Muscle of leg (tissue), 16 donors: ENCODE measurements at places on chromosomes 1 and 21.
A peak's percentile ranks its signal among the peaks of the same experiment; 100 is the strongest.

GRCh38 chr21:40622531-40622930, 224.4 kb downstream of the DSCAM start:
- peak; percentile 38 for DNase-seq

- DNase-seq, result peak; percentile 28
Measured at GRCh38 chr1:60510162-60510561, 436.6 kb upstream of the C1orf87 start.

- no peak for DNase-seq
Measured at GRCh38 chr1:208174731-208175507, 69.3 kb downstream of the PLXNA2 start.

DNA sequence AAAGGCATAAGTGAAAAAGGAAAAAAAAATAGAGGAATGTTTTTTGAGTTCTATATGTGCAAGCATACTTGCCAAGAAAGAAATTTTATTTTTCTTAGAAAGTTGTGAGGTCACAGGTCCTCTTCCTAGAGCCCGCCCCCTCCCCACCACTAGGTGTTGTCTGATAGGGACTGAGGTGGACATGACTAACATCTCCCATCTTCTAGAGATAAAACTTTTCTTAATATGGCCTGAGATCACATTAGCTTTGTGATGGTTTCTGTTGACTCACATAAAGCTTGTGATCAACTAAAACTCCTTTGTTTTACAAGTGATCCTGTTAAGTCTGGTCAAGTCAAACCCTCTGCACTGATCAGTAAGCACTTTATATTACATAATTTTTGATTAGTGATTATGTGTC, 33.4 kb upstream of the CITED4 start:
- DNase-seq, result no peak

DNA sequence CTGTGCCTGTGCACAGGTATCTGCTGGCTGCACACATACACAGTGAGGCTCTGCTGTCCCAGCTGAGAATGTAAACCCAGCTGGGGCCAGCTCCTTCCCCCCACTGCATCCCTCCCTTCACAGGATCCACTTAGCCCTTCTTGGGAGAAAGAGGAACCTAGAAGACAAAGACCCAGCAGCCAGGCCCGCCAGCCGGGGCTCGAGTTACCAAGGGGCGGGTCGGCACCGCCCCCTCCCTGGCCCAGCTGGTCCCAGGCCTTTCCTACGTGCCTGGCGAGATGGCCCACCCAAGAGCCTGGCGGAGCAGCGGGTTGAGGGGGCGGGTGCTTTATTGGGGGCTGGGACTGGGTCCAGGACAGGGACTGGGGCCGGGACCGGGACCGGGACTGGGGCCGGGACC, 2.1 kb downstream of the SH3BGRL3 start:
- DNase-seq, result peak; percentile 62

- DNase-seq, result no peak
Measured at GRCh38 chr1:108716437-108717230, 3.9 kb downstream of the FNDC7 start.

DNA sequence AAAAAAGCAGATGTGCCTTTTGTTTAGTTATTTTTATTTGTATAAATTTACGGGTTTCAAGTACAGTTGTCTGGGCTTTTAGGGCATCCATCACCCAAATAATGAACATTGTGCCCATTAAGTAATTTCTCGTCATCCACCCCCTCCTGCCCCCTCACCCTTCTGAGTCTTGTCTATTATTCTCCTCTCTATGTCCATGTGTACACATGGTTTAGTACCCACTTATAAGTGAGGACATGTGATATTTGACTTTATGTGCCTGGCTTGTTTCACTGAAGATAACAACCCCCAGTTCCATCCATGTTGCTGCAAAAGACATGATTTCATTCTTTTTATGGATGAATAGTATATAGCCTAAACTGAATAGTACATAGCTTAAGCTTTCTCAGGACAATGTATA, 189.2 kb downstream of the ZP4 start:
- no peak for DNase-seq

- no peak for DNase-seq
Measured at GRCh38 chr1:103218821-103219220, 110.5 kb upstream of the COL11A1 start.

GRCh38 chr21:15947677-15948076, 217.9 kb downstream of the USP25 start:
- DNase-seq, result no peak

- no peak for DNase-seq
Measured at GRCh38 chr1:44717653-44718052, 13.3 kb downstream of the RNU5D-1 start.

GRCh38 chr1:31509124-31510072, 66.9 kb upstream of the TINAGL1 start:
- no peak for DNase-seq

DNA sequence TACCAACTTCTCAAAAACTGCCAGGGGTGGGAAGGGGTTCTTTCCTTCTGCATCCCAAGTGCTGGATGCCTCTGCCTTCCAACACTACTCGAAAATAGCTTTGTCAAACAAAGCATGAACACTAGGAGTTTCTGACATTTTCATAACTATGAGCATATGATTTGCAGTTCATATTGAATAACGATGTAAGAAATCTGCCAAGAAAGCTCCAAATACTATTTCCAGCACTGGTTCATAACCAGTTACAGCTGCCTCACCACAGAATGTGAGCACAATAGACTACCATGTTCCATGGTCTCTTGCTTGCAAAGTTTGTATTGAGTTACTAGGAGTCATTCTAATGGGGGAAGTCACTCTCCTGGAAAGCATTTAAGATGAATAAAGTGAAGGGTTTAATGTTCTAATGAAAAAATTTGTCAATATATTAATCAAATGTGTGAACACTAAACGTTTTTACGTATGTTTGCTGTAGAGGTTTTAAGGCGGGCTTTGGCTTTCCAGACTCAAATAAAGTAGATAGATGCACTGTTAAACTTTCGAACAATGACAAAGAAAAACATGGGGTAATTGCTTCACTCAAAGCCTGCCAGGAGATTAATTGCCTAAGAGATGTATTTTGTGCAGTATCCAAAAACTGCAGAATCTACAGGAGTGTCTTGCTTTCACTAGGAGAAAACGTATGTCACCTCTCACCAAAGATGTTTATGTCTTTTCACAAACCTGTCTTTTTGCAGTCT, 78.6 kb upstream of the UBE2U start:
- DNase-seq, result peak; percentile 63

- no peak for DNase-seq
Measured at GRCh38 chr1:228884615-228885566, 149.6 kb downstream of the RHOU start.

- no peak for DNase-seq
Measured at GRCh38 chr1:168312718-168313604, 32.3 kb downstream of the TBX19 start.

DNA sequence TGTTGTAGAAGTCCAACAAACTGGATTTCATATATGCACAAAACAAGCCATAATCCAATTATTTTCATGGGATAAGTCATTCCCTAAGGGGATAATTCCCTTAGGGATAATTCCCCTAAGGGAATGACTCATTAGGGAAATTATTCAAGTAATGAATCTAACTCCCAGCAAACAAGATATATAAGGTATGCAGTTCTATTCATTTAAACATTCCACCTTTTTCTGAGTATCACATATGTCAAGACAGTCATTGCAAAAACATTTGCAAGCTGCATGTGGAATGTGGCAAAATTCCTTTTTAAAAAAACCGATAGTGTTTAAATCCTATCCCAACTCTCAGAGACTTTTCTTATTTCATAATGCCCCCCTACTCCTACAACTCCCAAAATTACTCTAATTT, 131.2 kb downstream of the AKT3 start:
- no peak for DNase-seq

GRCh38 chr1:179761296-179761695, 18.2 kb downstream of the FAM163A start:
- peak; percentile 17 for DNase-seq

- no peak for DNase-seq
Measured at GRCh38 chr21:24217151-24217550, 1390.1 kb downstream of the MRPL39 start.

- DNase-seq, result no peak
Measured at GRCh38 chr21:31253684-31254083, 90.4 kb downstream of the TIAM1 start.

- no peak for DNase-seq
Measured at GRCh38 chr1:108617008-108617723, 43.7 kb downstream of the HENMT1 start.

DNA sequence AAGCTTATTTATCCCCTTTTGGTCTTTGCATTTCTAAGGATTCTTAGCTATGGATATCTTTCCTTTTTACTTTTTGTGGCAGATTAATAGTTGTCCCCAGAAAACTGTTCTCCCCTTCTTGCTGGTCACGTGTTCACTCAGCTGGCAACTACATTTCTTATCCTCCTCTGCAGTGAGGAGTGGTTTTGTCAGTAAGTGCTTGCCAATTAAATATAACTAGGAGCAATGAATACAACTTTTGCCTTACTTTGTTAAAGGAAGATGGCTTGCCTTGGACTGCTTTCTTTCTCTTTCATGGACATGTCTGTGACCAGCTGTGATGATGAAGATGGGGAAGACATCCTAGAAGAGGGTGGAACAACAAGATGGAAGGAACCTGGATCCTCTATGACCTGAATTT, 15.6 kb upstream of the ALG14 start:
- DNase-seq, result no peak

- DNase-seq, result peak; percentile 36
Measured at GRCh38 chr1:116711263-116711840, 42.9 kb upstream of the CD2 start.

DNA sequence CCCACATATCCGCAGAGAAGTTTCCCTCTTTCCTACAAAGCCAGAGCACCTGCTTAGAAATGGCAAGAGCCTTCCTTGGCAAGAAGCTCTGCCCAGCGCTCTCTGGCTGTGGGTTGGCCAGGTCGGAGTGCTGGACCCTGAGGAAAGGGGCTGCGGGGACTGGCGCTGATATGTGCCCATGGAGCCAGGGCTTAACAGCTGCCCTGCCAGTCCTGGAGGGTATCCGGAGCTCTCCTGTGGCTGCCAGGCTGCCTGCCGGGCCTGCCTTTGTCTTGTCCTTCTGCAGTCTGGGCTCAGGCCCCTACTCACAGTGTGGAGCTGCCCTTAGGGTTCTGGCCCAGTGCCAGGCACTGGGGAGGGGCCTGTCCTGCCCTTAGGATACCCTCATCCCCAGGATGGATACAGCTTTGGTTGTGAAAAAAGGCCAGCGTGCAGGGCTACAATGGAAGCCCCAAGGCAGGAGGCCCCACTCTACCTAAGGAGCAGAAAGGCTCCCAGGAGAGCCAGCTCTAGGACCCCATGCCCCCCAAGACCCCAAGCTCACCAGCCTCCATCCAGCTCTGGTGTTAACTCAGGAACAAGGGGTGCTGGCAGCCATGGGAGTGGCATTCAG, 43.4 kb downstream of the KIAA1614 start:
- no peak for DNase-seq

DNA sequence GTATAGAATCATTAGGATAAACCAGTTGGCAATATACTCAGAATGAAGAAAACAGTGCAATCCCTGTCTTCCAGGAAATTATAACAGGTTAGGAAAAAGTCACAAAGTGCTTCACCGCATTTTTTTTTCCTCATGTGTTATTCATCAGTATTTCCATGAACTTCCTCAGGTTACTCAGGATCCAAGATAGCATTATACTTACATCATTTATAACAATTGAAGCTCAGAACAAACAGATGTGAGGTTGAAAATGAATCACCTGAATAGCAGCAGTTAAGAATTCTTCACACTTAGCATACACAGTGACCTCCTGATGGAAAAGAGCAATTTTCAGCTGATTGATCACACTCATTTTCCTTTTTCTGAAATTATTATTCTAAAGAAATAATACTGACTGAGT, 1040.7 kb upstream of the B3GALT2 start:
- peak; percentile 37 for DNase-seq

DNA sequence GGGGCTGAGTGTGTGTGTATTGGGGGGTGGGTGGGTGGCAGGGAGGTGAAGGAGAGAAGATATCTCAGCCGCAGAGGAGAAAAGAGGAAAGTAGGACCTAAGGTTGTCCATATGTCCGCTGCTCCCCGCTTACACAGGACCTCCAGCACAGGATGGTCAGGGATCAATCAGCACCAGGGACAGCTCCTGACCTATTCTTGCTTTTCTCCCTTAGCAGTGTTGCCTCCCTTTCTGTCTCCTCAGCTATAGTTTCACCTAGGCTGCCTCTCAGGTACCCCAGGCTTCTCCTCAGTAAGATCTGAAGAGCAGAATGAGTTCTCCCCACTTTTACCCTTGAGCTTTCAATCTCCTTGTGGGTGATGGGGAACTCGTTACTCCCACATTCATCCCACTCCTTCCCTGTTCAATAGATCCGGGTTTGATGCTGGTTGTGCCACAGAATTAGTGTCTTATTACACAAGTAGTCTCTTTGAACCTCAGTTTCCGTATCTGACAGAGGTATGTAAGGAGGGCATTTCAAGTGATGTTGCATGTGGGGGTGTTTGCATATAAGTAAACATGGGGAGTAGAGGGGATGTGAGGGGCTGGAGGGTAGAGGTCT, 1.4 kb upstream of the DPH2 start:
- peak; percentile 62 for DNase-seq

- DNase-seq, result peak; percentile 54
Measured at GRCh38 chr1:60229821-60230220, 156.3 kb upstream of the C1orf87 start.

GRCh38 chr1:58922302-58923089, 138.6 kb upstream of the JUN start:
- DNase-seq, result peak; percentile 68

DNA sequence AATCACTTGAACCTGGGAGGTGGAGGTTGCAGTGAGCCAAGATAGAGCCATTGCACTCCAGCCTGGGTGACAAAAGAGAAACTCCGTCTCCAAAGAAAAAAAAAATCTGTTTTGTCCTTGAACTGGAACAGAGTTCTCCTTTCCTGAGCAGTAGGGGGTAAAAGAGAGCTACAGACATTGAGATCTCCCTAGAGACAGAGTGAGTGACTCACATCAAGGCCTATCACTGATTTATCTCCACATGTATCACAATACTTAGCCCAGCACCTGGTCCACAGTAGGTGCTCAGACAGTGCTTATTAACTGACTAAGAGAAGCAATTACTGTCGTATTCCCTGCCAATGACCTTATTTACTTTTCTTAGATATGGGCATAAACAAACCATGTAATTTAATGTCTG, 354.1 kb upstream of the C1orf87 start:
- no peak for DNase-seq

GRCh38 chr1:150006881-150007421, 3.6 kb downstream of the OTUD7B start:
- no peak for DNase-seq

DNA sequence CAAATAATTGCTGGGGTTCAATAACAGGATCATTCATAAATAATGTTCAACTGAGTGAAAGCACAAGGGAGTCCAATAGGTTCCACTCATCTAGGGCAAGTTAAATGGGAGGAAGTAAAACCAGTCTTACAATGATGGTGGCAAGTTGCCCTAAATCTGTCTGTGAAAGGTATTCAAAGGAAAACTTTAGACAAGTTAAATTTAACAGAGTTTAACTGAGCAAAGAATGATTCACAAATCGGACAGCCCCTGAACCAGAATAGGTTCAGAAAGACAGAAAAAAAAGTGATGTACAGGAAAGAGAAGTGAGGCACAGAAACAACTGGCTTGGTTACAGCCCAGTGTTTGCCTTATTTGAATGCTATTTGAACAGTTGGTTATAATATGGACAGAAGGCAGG, 183.5 kb upstream of the ADGRL4 start:
- DNase-seq, result no peak
